ENCODE measurements at places on chromosomes 4 and X.
A peak's percentile ranks its signal among the peaks of the same experiment; 100 is the strongest.

DNA sequence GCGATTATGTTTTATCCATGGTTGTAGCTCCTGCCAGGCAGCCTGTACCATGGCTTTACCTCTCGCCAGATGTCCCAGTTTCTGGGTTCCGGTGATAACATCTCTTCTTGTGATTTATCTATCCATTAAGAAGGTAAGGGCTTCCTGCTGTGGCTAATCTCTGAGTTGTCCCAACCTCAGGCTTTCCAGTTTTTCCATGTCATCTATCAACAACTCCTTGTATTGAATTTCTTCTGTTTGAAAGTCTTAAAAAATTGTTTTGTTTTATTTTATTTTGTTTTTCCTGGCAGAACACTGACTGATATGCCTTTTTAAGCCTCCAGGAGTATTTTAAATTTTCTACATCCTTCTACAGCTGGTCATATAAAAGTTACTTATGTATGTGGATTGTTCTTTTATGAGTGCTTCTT lies 241.9 kb downstream of the ANTXR2 start:
- no peak for DNase-seq

DNA sequence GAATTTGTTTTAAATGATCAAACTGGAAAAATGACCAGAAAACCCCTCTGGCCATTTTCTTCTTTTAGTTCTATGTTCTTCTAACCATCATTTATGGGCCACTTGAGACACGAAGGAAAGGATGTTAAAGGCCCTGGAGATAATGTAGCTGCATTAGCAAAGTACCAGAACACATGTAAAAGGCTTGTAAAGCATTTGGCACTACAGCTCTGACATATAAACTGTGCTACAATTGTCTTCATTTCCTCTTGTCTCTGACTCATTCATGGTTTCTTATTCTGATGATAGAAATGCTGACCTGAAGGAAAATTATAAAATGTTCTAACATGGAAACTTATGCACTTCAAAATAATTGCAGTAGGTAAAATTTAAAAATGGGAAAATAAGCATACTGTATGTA lies 388.7 kb downstream of the FAT4 start:
- DNase-seq: peak; percentile 43

DNA sequence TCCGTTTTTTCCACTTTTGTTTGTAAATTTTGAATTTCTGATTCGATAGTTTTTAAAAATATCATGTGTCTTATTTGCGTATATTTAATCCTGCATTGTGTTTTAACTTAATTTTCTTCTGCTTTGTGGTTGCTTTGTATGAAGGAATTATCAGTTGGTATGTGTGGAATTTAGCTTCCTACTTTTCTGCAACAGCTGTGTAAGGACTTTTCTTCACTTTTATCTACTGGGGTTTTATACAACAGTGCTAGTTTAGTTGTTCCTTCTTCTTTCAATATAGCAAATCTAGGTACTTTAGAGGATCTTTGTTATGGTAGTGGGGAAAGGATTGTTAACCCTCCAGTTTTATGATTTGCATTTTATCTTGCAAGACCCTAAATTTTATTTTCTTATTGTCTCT lies 410.3 kb downstream of the CCSER1 start:
- peak; percentile 4 for DNase-seq

DNA sequence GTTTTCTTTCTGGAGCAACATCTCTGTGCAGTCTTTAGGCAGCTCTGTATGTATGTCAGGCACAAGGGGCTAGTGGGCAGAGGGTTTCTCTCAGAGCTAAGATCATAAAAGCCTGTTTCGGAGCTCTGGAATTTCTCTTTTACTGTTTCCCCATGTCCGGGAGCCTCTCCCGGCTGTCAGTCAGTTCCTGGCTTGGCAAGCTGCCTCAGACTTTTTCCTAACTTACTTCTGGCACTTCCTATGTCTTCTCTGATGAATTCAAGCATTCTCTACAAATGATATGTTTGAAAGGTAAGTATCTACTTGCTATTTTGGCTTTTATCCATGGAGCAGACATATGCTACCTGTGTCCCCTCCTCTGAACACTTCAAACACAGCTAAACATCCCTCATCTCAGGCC lies 129.3 kb upstream of the PGRMC2 start:
- no peak for DNase-seq

GRCh38 chr4:8402640-8403039 lies 37.9 kb downstream of the ACOX3 start:
- DNase-seq: no peak

GRCh38 chr4:147029296-147029695 lies 83.6 kb upstream of the TTC29 start:
- DNase-seq: no peak

GRCh38 chr4:109444182-109444844 lies 10.7 kb downstream of the SEC24B start:
- DNase-seq: no peak

DNA sequence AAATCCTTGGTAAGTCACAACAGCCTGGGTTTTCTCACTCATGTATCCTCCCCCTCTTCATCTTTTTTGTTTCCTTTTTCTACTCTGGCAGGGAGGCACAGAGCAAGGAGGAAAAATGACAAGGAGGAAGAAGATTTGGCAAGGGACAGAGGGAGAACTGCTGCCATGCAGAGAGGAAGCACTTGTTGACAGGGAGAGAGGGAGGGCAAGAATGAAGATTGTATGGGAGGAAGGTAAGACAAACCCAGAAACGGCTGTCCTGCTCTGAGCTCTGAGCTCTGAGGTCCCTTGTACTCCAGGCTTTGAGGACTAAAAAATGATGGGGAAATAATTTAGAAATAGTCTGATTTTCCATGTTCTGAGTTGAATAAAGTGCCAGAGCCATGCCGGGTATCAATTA lies 123.9 kb downstream of the DCHS2 start:
- DNase-seq: no peak

DNA sequence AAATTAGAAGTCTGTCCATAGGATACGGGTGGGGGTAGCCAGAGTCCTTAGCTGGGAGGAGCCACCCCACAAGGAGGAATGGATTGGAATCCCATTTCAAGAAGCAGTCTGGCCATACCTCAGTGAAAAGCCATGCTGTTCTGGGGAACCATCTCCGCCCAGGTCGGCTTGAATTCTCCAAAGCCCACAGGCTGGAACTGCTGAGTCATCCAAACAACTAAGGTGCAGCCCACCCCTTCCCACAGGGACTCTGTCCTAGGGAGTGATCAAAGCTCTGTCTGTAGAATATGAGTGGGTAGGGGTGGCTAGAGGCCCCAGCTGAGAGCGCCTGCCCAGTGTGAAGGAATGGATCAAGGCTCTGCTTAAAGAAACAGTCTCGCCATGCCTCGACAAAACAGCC lies 38.8 kb downstream of the ZXDA start:
- DNase-seq: no peak

DNA sequence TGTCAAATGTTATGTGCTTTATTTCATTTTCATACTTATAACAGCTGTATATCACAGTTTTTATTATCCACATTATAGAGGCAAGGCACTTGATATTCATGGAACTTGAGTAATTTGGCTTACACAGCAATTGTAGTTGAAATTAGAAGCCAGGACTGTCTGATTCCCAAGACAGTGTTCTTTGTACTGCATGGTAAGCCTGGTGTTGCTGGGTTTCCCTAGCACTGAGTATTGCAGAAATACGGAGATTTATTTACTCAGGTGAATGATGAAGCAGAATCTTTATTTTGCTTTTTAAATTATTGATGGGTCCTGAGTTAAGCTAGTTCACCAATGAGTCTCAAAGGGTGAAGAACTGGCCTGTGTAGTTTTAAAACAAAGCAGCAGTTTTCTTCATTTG lies 70.0 kb downstream of the UGT8 start:
- DNase-seq: no peak

DNA sequence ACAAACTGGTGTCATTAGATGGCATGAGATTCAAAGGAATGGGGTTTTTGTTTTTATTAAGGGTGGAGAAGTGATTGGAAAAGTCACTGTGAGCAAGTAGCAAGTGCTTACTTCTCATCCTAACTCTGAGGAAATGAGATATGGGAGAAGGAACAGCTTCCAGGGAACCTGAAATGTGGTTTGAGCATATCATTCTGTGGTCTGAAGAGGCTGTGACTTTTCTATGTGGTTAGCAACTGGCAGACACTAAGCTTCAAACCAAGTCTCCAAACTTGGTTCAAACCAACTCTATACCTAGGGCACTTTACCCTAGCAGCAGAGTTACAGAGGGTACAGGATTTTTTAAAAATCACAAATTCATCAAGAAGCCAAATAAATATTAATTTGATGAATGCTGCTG lies 58.2 kb downstream of the DCLK2 start:
- peak; percentile 79 for DNase-seq

DNA sequence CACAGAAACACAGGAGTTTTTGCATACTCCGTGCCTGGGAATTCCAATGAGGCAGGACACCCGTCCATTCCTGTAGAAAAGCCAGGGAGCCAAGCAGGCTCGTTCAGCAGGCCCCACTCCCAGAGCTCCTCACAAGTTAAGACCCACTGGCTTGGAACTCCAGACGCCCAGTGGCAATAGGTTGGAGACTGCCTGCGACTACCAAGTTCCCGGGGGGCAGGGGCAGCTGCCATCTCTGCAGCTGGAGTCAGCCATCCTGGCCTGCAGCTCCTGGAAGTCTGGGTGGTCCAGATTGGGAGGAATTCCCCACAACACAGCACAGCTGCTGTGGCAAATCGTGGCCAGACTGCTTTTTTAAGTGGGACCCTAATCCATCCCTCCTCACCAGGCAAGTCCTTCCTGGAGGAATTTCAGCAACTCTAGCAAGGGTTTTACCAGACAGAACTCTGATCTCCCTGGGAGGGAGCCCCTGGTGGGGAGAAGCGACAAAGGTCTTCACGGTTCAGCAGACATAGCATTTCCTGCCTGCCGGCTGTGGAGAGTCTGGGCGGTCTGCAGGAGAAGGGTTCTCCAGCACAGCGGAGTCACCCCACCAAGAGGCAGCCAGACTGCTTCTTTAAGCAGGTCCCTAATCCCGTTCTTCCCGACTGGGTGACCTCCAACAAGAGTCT lies 231.9 kb downstream of the STPG2 start:
- DNase-seq: no peak

DNA sequence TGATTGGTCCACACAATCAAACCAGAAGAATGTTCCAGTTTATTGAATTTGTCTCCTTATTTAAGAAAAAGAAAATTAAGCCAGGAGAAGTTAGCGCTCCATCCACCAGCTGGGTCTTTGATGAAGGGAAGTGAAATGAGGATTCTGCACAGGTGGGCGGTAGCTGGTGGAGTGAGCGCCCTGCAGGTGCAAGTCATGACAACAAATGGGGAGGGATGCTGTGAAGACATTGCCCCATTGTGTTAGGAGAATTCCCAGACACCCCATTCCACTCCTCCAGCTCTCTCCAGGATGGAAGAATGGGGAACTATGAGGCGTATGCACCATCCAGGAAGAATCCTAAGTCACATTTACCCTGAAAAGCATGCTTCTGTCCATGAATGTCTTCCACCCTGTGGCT lies 22.9 kb downstream of the PLRG1 start:
- DNase-seq: no peak

DNA sequence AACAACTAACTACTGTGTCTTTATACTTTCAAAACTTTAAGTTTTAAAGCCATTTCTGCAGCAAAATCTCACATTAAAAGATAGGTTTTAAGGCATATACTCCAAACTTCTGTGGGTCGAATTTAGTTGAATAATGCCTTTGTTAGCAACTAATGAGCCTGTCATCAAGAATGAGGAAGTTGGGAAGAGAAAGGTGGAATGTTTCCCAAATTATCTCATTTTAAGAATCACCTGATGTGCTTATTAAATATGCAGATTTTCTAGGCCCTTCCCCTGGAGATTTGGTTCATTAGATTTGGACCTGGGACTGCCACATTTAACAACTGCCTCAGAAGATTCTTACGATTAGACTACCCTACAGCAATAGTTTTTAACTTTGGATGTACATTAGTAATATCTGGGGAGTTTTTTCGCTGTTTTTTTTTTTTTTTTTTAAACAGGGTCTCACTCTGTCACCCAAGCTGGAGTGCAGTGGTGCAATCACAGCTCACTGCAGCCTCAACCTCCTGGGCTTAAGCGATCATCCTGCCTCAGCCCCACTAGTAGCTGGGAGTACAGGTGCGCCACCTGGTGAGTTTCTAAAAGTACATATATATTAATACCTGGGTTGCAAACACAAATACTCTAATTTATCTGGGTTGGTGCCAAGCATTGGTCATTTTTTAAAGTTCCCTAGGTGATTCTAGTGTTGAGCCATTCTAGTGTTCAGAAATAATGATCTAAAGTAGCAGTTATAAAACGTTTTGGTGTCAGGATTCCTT lies 16.1 kb upstream of the TASL start:
- DNase-seq: no peak

GRCh38 chr4:80186676-80187075 lies 10.6 kb upstream of the PRDM8 start:
- DNase-seq: no peak

- no peak for DNase-seq
Observed at GRCh38 chr4:120454788-120455187, 388.1 kb upstream of the MAD2L1 start.

DNA sequence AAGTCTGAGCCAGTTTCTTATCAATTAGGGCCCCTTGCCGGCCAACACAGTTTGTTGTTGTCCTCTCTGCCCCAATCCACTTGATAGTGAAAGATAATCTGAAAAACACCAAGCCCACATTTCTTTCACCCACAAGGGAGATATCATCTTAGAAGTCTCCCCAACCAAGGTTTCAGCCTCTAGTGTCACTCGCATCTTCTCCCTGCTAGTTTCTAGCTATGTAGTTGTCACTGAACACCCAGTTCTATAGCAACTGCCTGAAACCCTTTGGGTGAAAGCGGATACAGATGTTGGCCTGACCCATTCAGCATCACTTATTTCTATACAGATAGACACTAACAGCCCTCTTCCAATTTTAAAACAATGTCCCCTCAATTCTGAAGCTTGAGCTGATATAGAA lies 116.3 kb downstream of the BMP15 start:
- no peak for DNase-seq

GRCh38 chr4:98786866-98787265 lies 128.5 kb upstream of the TSPAN5 start:
- no peak for DNase-seq

DNA sequence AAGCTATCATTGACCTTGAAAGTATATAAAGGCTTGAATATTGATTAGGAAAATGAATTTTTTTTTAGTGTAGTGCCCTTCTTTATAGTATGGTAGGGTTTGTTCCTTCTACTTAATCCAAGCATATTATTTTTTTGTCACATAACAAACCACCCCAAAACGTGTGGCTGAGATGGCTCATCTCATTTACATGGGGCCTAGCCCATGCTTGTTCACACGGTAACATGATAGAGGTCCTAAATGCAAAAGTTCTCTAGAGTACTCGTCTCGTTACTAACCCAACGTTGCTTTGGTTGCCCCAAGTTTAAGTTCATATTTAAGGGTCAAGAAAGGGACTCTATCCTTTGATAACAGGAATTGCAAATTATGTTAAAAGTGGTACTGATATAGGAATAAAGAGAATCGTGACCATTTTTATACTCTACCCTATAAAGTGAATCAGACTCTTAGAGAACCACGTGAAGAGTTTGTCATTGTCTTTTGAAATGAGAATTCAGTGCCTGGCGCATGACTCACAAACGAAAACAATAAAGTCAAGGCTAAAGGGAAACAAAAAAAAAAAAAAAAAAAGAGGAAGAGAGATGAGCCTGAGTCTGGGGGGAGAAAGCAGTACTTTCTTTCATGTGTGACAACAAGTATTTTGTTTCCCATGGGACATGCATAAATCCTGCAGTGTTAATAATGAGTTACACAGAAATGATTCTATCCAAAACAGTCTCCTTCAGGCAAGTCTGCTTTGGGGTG lies 402.8 kb upstream of the NWD2 start:
- peak; percentile 72 for DNase-seq

GRCh38 chrX:20007962-20008622 lies 17.2 kb upstream of the BCLAF3 start:
- DNase-seq: no peak

All from A172 (cell line).